HCEC 1CT (cell line): ENCODE measurements at places on chromosomes 5 and 9.

- peak; percentile 44 for DNase-seq
Observed at GRCh38 chr5:115246361-115246991, 16.2 kb downstream of the PGGT1B start.

DNA sequence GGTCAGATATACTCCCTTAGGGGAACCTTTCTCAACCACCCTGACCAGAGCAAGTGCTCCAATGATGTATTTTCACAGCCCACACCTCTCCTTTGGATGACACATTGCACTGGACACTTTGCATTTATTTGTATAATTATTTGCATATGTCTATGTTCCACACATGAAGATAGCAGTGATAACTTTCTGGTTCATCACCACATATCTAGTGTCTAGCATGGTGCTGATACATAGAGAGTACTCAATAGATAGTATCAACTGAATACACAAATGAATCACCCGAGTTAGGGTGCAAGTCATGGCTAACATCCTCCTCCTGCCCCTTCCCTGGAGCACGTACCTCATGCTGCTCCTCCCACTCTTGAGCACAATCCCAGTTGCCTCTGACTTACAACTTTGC is 617.6 kb downstream of the EBF1 start:
- DNase-seq = no peak

- no peak for DNase-seq
Observed at GRCh38 chr5:14913096-14913495, 41.5 kb upstream of the ANKH start.

- no peak for DNase-seq
Observed at GRCh38 chr9:84940294-84940693, 270.8 kb downstream of the NTRK2 start.
